Kidney (tissue), 22 donors: ENCODE measurements at places on chromosomes 6 and 20.

GRCh38 chr20:34978092-34978744 lies 22.6 kb downstream of the MYH7B start:
- no peak for DNase-seq

- DNase-seq = no peak
Measured at GRCh38 chr6:37643851-37644672, 53.6 kb downstream of the MDGA1 start.

GRCh38 chr6:78868116-78868515 lies 765 bp downstream of the IRAK1BP1 start:
- no peak for DNase-seq

- DNase-seq = no peak
Measured at GRCh38 chr20:25279403-25279802, 31.5 kb downstream of the PYGB start.

GRCh38 chr20:48026981-48027592 lies 241.8 kb upstream of the SULF2 start:
- DNase-seq = no peak

DNA sequence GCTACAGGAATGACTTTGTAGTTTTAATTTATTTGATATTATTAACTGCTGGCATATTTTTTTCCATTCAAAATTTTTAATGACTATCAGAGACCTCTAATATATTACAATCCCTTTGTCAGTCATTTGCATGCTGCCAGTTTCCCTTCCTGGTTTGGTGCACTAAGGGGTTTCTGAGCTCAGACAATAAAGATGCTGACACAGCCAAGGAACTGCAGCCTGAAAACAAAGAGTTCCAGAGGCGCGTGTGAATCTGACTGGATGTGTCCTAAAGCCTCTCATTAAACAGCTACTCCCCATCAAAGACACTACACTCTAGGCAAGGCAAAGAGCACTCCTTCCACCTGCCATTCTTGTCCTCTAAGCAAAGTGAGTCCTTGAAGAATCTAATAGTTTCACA lies 116.8 kb upstream of the DST start:
- DNase-seq = no peak

GRCh38 chr6:1916334-1917070 lies 306.8 kb downstream of the FOXC1 start:
- peak; percentile 79 for DNase-seq

- no peak for DNase-seq
Measured at GRCh38 chr20:17878912-17879602, 89.5 kb downstream of the SNX5 start.

DNA sequence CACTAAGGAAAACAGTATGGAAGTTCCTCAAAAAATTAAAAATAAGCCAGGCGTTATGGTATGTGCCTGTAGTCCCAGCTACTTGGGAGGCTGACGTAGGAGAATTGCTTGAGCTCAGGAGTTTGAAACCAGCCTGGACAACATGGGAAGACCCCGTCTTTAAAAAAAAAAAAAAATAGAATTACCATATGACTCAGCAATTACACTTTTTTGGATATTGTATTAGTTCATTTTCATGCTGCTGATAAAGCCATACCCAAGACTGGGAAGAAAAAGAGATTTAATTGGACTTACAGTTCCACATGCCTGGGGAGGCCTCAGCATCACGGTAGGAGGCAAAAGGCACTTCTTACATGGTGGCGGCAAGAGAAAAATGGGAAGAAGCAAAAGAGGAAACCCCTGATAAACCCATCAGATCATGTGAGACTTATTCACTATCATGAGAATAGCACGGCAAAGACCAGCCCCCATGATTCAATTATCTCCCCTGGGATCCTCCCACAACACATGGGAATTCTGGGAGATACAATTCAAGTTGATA lies 10.8 kb upstream of the SMIM29 start:
- DNase-seq = no peak
